ENCODE measurements at places on chromosomes 12 and 14. TPM values are rescaled to one million over a fixed set of nuclear protein-coding genes. Genes with fewer than 3 reads are reported as not detected.

The PRDM4 gene
- total RNA-seq, result 22.1 TPM

The GPR132 gene
- 0.67 TPM for total RNA-seq

The EEA1 gene
- 6.7 TPM for total RNA-seq

The RITA1 gene
- total RNA-seq, result 38.8 TPM

The LETMD1 gene
- total RNA-seq, result 28.8 TPM

Measured in A549 treated with DMSO at 1 μM for 4 hours (cell line).